ENCODE measurements at places on chromosomes 1 and 21. TPM values are rescaled to one million over a fixed set of nuclear protein-coding genes. Genes with fewer than 3 reads are reported as not detected.

- H3K27me3 ChIP-seq: peaks cover 4% of the 10 kb centered on the region
- peaks cover 13% of the 10 kb centered on the region for H3K36me3 ChIP-seq
- H3K4me3 ChIP-seq: peak overlapping the region; percentile 94
These were observed 21.5 kb upstream of the RNF187 start for GRCh38 chr1:228465571-228466146.

DNA sequence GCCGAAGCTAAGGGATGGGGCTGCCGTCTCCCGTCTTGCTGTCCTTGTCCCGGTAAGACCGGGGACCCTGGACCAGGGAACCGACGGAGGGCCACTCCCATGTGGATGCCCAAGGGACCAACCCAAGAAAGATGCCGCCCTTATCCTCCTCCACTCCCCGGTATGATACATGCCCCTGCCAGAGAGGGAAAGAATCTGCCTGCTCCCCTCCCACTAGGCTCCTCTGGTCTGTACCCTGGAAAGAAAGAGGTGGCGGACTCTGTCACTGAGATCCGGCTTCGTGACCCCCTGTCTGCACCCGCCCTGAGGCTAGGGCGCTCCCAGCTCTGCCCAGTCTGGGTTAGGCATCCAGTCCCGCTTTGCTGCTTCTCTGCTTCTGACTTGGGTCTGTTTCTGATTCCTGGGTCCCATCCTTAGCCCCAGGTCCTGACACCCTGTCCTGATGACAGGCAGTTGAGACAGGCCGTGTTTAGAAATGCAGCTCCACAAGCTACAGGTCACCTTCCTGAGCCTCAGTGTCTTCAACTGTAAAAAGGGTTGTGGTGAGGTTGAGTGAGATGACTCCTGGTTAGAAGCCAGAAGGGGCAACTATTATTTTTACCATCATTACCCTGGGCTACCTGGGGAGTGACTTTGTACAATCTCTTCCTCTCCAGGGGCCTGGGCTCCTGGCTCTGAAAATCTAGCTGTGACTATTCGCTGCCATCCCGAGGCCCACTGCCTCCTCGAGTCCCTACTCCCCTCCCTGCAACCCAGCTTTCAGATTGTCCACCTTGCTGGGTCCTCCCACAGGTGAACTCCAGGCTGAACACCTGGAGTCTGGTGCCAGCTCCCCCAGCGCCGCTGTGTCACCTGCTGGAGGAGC, 3.7 kb downstream of the MATN1 start:
- H3K36me3 ChIP-seq: no peaks in the 10 kb centered on the region
- H3K4me3 ChIP-seq: peak overlapping the region; percentile 87

Gene PLA2G2C
- not detected for total RNA-seq

GRCh38 chr21:41032541-41032940, 135.4 kb upstream of the BACE2 start:
- H3K27me3 ChIP-seq: no peaks in the 10 kb centered on the region
- no peaks in the 10 kb centered on the region for H3K36me3 ChIP-seq
- no peak for DNase-seq
- H3K27ac ChIP-seq: no peak overlapping the region

Gene NMNAT2
- total RNA-seq: not detected

DNA sequence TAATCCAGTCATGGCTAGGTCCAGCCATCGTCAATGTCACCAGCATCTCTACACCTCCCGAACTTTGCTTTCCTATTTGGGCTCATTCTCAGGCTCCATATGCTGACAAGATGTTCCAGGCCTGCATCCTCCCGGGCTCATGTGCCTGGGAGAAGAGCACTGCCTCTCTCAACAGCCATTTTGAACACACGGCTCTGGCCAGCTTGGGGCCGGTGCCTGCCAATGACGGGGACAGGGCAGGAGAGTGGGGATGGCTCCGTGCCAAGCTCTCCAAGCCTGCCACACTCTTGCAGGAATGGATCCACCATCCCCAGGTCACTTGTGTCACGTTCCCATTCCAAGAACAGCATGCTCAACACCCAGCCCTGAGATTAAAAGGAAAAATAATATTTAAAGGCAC, 61.4 kb upstream of the PAX7 start:
- no peak for DNase-seq
- H3K4me3 ChIP-seq: no peak overlapping the region
